ENCODE measurements at places on chromosomes 5 and 9. TPM values are rescaled to one million over a fixed set of nuclear protein-coding genes. Genes with fewer than 3 reads are reported as not detected.

DNA sequence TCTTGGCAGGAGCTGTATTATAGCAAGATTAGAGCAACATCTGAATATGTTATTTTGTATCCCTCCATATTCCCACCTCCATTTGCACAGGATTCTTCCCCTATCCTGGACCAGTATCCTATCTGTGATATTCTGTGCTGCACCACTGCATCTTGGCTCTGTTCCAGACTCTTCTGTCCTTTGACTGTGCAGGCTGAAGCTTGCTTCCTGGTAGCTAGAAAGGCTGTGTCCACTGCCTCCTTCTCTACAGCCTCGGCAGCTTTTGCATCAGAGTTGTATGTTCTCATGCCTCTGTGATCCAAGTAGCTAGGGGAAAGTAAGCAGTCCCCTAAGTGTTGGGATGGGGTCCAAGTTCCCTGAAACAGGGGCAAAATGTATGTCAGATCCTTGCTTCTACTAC, 104.1 kb downstream of the GAS1 start:
- peak; percentile 19 for DNase-seq

DNA sequence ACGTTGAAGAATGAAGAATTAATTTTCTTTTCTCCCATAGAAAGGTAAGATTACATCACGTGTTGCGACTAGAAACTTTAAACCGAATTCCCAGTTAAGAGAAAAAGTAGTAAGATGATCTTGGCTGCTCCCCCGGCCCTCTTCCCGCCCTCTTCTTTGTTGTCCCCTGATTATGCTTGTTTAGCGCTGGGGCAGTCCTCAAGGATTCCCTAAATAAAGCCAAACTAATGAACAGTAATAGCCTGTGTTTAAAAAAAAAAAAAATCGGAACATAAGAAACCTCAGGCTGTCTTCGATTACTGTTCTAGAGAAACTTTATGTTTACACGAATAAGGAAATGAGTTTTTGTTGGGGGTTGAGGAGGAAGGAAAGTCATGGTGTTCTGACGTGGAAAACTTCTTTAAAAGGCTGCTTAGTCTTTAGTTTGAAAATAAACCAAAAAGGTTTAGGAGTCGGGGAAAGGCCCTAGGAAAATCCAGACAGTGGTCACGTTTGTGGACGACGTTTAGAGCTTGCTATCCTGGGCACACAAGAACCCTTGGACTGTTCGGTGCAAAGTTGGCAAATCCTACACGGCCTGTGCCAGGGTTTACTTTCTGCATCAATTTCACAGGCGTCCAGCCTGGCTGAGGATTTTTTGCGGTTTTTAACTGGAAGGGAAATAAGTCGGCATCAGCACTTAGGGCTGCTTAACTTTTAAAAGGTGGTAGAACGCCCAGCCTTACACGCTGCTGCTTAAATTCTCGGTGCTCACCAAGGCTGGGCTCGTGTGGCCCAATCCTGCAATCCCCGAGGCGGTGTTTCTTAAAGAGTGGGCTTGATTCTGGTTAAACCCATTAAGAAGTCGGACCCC, 1.1 kb upstream of the MAT2B start:
- peak; percentile 52 for DNase-seq

- DNase-seq = peak; percentile 15
Observed at GRCh38 chr9:86801246-86801645, 146.1 kb downstream of the GAS1 start.

DNA sequence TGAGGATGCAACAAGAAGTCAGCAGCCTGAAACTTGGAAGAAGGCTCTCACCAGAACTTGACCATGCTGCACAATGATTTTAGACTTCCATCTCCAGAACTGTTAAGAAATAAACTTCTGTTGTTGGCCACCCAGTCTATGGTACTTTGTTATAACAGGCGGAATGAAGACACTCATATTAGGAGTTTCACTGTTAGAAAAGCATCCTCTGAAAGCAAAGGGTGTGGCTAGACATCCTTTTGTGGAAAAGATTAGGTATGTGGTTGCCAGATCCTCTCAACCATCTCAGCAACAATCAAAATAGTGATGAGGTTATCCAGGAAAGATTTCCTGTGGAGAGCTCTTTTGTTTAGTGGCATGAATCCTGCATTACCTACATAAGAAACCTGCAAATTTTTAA, 20.7 kb downstream of the ITGA2 start:
- no peak for DNase-seq

DNA sequence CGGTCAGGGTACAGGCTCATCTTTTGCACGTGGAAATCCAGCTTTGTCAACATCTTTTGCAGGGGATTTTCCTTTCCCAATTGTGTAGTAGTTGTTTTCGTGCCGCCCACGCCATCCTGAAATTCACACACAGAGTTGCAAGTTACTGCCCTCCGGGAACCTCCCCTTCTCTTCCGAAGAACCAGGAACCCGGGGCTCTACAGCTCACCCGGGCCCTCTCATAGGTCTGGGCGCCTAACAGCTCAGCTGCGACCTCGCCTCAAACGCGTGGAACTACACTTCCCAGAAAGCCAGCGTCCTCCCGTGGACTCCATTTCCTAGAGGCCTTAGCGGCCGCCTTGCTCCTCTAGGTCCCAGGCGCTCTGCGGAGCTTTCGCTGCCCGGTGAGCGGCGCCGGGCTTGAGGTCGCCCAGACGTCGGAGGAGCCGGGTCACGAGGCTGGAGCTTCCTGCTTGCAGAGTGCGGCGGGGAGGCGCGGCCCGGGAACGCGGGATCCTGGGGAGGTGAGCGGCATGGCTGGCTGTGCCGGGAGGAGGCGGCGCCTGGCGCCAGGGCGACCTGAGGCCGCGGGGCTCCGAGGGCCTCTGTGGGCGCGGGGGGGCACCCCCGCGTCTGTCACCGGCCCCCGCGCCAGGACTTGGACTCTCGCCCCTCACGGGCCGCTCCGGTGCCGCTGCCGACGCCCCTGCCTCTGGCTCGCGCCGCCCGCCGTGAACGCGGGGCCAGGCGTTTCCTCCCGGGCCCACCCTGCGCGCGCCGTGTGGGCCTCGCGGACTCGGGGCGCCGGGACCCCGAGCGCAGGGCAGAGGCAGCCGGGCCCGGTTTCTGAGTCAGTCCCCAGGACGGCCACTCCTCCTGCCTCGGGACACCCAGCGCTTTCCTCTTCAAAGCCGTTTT, at the start of gene ZNF354B:
TSS of gene ZNF354B (plus strand) at position 329 of the 897 bp plus-strand sequence. CDS start 1,095 bp downstream, outside the sequence.
- DNase-seq = peak; percentile 92

GRCh38 chr5:123438244-123438643, 15.0 kb upstream of the CEP120 start:
- DNase-seq = no peak

- no peak for DNase-seq
Observed at GRCh38 chr5:73786043-73786831, 160.2 kb downstream of the ARHGEF28 start.

DNA sequence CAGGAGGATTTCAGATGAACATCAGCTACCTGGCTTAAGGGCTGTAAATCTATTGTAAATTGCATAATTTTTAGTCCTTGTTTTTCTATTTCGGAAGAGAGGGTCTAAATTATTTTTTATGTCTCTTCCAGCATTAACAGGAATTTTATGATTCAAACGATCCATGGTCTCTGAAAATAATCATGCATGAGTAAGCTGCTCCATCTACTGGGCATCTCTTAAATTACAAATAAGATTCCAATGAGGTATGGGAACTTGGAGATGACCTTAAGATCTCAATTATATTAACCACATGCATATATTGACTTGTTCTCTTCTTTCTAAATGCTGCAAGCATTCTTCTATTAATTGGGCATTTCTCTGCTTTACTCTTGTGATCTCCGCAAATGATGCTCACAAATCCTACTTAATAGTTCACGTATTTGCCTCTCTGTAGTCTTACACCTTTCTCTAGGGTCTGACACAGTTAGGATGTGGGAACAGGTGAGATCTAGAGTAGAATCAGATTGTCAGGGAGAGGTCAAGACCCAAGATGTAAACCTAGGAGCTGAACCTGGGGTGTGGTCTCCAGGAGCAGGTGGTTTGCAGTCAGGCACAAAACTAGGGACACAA, 86.9 kb downstream of the NUDT12 start:
- DNase-seq = peak; percentile 60

The DBH gene
- total RNA-seq = not detected

The FGD3 gene
- total RNA-seq = not detected

The COL27A1 gene
- 2.2 TPM for total RNA-seq

The NRG2 gene
- total RNA-seq = 0.18 TPM

All from IMR-90 (cell line).